Activated naive CD8-positive, alpha-beta T cell treated with anti-CD3 and anti-CD28 coated beads for 36 hours (primary cell): ENCODE measurements at places on chromosomes 5 and 9. TPM values are rescaled to one million over a fixed set of nuclear protein-coding genes. Genes with fewer than 3 reads are reported as not detected.

MYOZ3 gene
- 0.16 TPM for total RNA-seq

SVEP1 gene
- not detected for total RNA-seq

GPR150 gene
- 0.52 TPM for total RNA-seq

GABRA1 gene
- not detected for total RNA-seq

GABRA6 gene
- not detected for total RNA-seq

FYB1 gene
- total RNA-seq, result 71.3 TPM

PCDHB8 gene
- not detected for total RNA-seq

HSPA9 gene
- 584 TPM for total RNA-seq

MED27 gene
- 32.9 TPM for total RNA-seq

SLC45A2 gene
- total RNA-seq, result not detected

ADAMTS2 gene
- total RNA-seq, result not detected

C7 gene
- not detected for total RNA-seq

CENPH gene
- 81.1 TPM for total RNA-seq

GRCh38 chr9:76996700-76997099, 22.8 kb upstream of the FOXB2 start:
- no peak for DNase-seq

DNA sequence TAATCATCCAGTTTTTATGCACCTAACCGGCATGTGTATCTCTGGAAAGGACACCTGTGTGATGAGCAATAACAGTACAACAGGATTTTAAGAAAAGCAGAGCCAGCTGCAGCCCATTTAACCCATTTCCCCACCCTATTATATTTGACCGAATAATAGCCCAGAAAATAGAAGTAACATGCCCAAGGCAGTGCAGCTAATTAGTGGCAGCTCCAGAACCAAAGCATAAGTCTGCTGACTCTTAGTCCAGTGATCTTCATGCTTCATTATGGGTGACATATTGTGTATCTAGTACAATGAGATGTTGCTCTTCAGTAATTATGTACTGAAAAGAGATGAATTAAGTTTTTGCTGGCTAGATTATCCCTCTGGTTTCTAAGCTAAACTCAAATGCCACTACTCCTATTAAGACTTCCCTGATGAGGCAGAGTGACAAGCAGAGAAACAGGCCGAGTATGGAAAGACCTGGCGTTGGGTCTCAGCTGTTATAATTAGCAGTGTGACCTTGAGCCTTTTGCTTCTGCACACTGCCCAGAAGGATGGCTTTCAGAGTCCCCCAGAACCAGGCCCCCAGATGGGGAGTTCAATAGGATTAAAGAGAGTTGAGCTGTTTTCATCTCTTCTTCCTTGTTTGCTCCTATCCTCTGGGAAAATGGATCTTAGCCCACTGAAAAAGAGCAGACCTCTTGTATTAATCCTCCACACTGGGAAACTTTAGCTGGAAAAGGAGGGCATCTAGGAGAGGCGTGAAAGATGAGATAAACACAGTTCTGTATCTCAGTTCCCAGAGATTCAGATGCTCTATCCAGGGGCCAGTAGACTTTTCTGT, 10.8 kb upstream of the C1QTNF3 start:
- DNase-seq, result no peak

DNA sequence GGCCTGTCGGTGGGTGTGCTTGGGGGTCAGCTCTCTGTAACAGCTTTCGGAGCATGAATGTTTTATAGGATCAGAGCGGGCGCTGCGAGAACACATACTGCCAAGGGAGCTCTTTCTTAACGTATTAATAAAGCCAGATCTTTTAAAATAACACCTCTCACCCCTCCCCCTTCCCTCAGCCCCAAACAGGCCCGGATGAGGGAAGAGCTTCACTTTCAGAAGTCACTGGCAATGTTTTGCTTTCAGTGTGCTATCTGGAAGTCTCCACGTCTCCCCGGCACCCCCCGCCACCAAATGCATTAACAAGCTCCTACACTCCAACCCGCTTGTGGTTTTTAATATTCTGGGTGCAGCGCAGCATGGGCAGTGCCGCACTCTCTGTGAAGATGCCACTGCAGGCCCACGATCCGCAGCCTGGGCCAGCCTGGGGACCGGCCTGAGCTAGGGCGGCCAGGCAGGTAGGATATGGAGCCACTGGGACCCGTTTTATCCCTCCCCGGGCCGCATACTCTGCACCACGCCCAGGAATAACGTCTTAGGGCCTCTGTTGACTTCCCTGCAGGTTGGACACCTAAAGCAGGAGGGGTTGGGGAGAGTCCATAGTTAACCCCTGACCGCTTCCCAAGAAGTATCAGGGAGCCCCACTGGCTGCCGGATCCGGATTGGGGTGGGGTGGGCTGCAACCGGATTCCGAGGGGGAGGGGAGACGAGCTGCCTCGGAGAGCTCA, 12.6 kb downstream of the NR2F1 start:
- no peak for DNase-seq

- no peak for DNase-seq
Measured at GRCh38 chr9:94553029-94553938, 1.6 kb upstream of the PCAT7 start.

- peak; percentile 29 for DNase-seq
Measured at GRCh38 chr9:122347348-122348287, 23.2 kb upstream of the PTGS1 start.

GRCh38 chr9:125850763-125851162, 103.6 kb downstream of the PBX3 start:
- no peak for DNase-seq

DNA sequence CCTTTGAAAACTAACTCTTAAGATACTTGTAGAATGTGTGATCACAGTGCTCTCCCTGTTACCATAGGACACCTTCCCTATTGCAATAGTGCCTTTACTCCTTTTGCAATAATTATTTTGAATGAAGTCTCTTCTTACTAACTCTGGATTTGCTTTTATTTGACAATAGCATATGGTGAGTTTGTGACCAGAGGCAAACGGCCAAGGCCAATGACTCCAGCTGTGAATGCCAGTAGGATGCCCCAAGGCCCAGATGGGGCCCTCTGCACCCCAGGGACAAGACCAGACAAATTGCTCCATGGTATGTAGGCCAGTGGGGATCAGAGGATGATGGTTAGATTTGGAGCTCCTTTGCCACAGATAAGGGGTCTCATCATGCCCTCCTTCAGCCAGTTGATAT, 116.9 kb downstream of the NPR3 start:
- DNase-seq, result no peak

DNA sequence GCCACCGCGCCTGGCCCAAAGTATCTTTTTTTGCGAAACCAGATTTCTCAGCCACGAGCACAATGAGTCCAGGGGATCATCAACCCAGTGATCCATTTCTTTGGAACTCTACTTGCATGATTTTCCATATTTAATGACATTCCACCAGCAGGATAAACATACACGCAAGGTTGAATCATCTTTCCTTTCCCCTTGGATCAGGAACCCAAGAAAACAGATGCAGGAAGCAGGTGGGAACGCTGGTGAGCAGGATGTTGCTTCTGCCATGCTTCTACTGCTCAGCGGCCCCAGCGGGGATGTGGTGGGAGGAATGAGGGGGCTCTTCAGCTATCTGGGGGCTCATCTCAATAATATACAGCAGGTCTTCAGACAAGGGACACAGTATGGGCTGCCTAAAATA, 118.2 kb downstream of the SEC61B start:
- DNase-seq, result no peak

GRCh38 chr9:129359916-129360536, 182.0 kb upstream of the IER5L start:
- DNase-seq, result no peak

- no peak for DNase-seq
Measured at GRCh38 chr9:99726758-99727157, 94.9 kb upstream of the NR4A3 start.

DNA sequence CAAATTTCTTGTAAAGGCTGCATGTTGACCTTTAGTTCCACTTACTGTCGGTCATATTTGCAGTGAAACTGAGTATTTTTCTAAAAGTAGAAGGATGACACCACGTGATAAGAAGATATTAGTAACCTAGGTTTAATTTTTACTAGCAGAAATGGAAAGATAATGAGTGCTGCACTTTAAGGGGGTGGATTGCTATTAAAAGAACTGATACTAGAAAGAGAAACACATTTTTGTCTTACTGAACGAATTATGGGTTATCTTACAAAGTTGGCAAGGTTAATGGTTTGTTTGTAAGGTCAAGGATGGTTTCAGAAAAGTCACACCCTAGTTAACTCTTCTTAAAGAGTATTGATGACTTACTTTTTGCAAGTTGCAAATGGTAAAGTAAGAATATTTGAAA, 2.4 kb downstream of the MACIR start:
- DNase-seq, result no peak

GRCh38 chr5:127031147-127031862, 947 bp upstream of the MARCHF3 start:
- peak; percentile 36 for DNase-seq

GRCh38 chr5:16805486-16805885, 130.6 kb downstream of the MYO10 start:
- no peak for DNase-seq

- no peak for DNase-seq
Measured at GRCh38 chr5:11191673-11192072, 430.6 kb upstream of the DAP start.

DNA sequence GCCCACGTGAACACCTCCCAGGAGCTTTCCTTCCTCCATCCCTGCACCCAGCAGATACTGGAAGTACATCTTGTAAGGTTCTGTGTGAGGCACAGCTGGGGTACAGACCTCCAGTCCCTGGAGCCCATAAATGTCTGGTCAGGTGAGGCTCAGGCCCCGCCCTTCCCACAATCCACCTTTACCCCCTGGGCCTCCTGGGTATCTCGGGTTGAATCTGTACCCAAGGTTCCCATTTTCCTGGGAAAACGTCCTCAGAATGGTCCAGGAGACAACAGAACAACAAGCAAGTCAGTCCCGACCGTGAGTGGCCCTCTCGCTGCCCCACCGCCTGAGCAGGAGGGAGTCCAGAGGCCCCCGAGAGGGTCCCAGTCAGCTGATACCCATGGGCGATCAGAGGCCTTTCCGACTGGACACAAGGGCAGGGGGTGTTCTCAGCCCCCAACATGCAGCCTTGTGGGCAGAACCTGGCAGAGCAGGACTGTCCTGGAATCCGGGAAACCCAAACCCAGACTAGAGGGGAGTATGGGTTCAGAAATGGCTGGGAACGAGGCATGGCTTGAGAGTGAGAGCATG, 4.3 kb downstream of the SPATA31E1 start:
- no peak for DNase-seq

DNA sequence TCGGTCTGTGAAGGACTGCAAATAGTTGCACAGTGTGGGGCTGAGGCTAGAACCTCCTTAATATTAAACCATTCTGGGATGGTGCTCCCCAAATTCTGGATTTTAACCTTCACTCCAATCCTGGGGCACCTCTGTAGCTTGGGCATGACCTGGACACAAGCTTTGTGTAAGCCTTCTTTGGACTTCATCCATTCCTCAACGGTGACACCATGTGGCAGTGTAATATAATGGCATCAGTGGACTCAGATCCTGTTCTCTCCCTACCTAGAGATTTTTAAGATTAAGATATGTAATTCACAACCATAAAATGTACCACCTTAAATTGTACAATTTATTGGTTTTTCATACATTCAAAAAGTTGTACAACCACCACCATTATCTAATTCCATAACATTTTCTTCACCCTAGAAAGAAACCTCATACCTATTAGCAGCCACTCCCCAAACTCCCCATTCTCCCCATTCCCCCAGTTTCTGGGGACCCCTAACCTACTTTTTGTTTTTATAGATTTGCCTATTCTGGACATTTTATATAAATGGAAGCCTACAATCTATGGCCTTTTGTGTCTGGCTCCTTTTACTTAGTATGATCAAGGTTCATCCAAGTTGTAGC, 4.8 kb upstream of the PLGRKT start:
- DNase-seq, result peak; percentile 29

DNA sequence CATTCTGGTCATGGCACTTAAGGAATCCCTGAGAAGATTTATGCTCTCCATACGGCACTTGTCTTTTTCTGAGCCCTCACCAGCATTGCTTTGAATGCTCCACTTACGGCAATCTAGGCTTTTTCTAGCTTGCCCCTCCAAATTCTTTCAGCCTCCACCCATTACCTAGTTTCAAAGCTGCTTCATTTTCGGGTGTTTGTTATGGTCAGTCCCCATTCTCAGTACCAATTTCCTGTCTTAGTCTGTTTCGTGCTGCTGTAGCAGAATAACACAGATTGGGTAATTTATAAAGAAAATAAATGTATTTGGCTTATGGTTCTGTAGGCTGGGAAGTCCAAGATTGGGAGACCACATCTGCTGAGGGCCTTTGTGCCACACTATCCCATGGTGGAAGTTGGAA, 42.0 kb downstream of the ARHGEF28 start:
- DNase-seq, result no peak

DNA sequence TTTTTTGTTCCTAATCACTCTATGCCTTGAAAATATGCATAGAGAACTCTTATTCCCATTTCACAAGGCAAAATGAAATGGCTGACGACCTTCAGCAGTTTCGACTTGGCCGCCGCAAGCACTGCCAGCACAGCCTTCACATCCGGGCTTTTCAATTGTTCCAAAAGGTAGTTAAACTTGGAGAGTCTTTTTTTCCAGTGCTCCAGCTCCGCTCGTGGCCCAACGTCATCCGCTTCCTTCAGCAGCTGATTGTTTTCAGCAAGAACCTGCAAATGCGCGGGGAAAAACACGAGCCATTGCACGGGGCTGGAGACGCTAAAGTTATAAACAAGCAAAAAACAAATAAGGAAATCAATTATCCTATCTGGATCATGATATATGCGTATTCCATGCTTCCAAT, 25.4 kb downstream of the DNAH5 start:
- no peak for DNase-seq
